ENCODE measurements at places on chromosomes 4 and X.

DNA sequence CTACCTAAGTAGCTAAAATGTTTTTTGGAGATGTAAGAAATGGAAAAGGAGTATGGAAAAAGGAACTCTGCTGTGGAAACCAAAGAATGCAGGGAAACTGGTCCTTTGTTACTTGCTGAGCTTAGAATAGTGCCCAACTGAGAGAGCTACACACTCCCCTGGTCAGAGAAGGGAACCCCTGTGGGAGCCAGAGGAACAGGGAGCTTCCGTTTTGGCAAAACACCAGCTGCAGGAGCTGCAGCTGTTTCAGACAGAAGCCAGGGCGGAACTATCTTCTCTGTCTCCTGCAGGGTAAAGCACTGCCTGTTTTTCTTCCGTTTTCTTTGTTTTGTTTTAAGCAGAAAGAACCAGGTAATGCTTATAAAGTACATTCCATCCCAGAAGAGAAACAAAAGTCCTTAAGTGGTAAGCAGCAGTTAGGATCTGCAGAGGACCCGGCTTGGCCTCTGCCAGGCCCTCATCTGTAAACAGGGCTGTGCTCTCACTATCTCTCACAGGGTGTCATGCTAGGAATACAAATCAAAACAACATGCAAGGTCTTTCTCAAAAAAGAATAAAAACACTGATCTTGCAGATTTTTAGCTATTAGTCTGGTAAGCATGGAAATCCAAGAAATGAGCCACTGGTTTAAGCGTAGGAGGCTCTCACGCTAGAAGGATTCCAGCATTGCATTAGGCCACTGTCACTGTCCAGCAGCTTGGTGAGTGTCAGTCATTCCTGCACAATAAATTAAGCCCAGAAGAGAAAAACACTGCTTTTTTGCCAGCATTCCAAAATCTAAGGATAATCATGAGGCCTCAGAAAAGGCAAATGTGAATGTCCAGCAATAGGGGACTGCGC lies 76.1 kb downstream of the CHST7 start:
- peak; percentile 58 for DNase-seq

DNA sequence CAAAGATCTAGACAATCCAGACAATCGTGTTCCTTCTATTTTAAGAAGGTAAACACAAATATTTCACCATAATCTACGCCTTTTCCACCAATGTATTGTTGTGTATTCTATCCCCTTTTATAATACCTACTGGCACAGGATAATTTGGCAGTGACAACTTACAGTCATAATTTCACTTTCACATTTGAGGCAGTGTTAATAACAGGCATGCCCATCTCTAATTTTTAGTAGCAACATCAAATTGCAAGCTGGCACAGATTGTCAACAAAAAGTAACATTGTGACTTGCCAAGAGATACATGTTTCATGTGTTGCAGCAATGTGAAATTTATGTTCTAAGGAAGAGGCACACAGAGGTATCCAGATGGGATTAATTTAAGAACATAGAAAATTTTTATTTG lies 912.5 kb upstream of the PABPC4L start:
- no peak for DNase-seq

DNA sequence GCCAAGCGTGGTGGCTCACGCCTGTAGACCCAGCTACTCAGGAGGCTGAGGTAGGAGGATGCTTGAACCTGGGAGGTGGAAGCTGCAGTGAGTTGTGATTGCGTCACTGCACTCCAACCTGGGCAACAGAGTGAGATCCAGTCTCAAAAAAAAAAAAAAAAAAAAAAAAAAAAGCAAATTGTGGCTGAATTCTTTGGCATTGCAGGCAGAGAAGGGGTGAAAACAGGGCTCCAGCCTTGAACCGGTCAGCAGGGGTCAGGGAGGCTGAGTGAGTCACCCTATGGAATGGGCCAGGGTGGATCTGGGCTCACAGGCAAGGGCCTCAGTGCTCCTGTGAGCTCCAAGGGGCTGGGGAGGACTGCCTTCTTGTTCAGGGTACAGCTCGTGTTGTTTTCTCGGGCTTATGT lies 13.2 kb upstream of the FAM3A start:
- no peak for DNase-seq

GRCh38 chr4:8688041-8688907 lies 95.7 kb downstream of the CPZ start:
- no peak for DNase-seq

DNA sequence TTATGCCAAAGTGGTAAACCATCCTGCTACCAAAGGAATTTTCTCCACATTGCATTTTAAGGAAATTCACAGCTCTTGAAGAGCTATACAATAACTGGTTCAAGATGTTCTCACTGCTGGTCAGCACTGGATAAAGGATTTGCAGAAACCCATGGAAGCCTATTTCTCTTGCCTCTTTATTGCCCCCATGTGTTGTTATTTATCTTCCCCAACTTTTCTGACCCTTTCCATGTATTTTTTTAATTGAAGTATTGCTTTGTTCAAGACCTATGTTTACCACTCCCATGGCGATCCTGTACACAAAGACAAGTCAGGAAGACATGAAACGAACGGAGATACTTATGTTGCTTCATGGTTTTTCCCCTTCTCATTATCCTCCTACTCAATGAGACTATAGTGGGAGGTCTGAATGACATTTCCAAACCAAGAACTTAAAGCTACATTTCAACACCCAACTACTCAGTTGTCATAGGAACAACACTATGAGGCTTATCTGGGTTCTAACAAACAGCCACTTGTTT lies 566.4 kb upstream of the DIPK2B start:
- no peak for DNase-seq

DNA sequence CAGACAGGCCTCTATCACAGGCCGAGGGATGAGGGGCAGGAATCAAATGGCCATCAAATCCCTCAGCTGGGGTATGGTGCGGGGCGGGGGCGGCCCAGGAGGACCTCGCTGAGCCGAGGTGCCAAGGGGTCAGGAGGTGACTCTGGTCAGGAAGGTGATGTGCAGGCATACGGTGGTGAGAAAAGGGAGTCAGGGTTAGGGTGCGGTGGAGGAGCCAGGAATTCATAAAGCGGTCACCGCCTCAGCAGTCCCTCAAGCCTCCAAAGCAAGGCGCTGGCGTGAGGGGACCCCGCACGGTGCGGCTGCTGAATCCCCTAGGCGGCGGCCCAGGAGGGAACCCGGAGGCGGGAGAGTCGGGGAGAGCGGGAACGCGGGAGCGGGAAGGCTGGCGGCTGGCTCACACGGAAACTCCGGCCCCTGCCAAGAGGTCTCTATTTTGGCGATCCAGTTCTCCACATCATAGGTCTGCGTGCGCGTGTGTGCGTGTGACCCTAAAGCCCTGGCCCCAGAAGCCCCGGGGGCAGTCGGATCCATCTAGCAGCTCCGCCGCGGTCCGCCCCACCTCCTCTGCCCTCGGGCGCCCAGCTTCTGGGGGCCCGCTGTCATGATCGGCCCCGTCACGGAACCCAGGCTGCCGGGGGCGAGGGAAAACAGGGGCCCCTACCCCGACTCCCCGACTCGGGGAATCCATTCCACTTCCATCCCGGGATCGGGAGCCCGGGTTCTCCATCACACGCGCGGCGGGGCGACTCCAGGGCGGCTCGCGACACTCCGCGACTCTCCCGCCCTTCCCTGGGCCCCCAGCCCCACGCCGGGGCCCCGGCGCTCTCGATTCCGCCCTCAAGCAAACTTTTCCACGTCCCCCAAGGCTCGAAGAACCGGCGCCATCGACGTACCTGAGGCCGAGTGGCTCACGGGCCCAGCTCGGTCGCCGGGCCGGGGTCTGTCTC lies 593 bp downstream of the ELF4 start:
- peak; percentile 56 for DNase-seq

- no peak for DNase-seq
Observed at GRCh38 chr4:168109527-168109926, 17.2 kb downstream of the ANXA10 start.

DNA sequence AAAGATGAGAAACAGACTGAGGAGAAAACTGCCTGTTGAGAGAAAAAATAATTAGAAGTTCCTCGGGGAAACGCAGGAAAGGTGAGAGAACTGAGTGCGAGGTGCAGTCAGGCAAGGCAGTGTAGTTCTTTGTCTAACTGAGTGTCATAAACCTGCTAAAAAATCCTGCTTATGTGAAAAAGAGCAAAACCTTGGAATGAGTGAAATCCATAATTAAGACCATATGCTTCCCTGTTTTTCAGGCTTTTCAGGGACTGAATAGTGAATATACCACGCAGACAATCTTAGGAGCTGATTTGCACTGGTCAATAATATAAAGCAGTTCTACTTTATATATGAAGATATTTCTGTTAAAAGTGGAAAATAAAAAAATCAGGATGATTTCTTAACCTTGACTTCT lies 104.9 kb downstream of the RASGEF1B start:
- no peak for DNase-seq

All from ovary (tissue), 10 donors.